Caudate nucleus (tissue), 63 donors: ENCODE measurements at places on chromosomes 4 and X.

DNA sequence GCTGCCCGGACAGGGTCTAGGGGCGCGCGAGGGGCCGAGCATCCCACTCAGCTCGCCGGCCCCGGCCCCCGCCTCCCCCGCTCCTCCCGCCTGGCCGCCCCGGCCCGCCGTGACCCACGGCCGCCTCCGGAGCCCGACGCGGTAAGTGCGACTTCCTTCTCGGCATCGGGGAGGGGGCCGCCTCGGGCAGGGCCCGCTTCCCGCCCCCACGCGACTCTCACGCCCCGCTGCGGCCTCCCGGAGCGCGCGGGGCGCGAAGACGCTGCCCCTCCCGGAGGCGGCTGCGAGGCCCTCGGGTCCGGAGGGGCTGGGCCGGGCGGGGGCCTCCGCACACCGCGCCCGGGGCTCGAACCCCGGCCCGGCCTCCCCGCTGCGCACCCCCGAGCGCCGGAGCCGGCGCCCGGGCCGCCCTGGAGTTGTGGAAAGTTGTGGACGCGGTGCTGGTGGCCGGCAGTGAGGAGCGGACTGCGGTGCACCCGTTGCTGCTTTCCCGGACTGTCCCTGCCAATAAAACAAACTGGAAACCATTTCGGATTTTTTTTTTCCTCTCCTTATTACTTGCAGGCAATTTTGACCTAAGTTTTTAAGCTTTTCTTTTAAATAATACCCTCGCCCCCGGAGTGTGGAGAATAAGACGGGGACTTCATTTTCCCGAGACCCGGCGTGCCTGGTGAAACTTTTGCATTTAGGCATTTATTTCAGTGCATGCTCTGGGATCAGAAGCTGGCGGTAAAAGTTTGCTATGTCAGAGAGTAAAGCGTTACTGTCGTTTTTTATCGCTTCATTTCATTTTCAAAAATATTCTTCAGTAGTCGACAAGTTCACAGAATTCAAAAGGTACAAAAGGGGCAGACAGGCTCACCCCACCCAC is 13.0 kb upstream of the TMEM156 start:
- no peak for DNase-seq

GRCh38 chr4:155552180-155552579 is 114.5 kb upstream of the GUCY1A1 start:
- no peak for DNase-seq

DNA sequence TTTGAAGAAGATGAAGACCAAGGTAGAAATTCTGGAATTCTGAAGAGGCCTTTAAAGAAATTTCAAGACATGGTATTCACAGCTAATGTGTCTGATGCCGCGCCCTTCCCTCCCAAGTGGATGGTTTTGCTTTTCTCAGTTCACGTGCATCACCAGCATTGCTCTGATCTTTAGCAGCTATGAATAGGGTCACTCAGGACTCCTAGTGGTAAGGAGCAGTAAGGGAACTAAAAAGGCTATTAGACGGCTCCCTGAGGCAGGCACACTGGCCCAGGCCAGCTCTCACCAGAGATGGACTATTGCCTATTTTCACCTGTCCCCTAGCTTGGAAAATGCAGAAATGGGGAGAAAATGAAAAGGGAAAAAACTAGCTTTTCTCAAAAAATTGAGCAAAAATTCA is 447.5 kb upstream of the RASGEF1B start:
- no peak for DNase-seq

DNA sequence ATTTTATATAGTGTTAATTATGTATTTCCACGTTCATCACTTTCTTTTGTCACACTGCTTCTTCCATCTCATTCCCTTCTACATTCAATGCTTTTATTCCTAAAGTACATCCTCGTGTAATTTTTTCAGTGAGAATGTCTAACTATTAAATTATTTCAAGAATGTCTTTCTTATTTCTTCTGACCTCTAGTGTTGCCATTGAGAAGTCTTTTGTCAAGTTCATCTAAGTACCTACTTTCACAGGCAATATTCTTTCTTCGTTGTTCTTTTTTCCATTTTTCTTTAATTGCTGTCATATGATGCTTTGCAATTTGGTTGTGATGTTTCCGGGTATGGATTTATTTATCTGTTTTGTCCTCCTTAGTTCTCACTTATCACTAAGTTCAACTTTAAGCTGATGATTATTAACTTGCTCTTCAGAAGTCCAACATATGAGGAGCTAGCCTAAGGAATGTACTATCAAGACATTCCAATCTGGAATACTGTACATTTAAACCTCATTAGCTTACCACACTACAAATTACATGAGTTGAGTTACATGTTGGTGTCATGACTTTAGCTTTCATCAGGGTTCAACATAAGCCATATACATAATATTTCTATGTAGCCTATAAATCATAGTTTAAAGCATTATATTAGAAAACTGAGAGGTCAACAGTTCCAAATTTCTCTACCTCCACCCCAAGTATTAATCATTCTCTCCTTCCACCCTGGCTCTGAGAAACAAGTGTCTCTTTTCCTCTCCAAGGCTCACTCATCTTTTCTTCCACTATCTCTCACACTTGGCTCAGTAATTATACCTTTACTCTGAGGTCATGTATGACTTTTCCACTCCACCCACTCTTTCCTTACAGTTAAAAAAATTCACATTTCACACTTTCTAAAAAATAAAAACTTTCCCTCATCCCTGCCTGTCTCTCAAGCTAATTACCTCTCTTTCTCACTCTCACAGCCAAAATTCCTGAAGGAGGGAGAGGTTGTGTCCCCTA is 81.5 kb downstream of the COX18 start:
- no peak for DNase-seq

- DNase-seq: no peak
Measured at GRCh38 chrX:13305108-13305507, 14.7 kb downstream of the ATXN3L start.

GRCh38 chr4:8724436-8725070 is 132.0 kb downstream of the CPZ start:
- DNase-seq: no peak

DNA sequence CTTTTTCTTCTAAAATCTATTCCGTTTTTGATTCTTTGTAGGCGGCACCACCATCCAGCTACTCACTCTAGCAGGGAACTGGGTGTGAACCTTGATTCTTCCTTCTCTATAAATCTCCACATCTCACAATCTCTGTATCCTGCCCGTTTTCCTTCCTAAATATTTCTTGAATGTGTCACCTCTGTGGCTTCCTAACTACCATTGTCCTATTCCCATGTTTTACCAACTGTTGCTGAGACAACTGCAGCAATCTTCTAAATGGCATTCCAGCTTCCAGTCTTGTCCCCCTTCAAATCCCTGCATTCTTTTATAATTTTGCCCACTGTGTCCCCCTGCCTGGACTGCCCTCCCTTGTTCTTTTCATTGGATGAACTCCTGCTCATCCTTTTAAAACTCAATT is 641.3 kb downstream of the RPA4 start:
- DNase-seq: no peak

DNA sequence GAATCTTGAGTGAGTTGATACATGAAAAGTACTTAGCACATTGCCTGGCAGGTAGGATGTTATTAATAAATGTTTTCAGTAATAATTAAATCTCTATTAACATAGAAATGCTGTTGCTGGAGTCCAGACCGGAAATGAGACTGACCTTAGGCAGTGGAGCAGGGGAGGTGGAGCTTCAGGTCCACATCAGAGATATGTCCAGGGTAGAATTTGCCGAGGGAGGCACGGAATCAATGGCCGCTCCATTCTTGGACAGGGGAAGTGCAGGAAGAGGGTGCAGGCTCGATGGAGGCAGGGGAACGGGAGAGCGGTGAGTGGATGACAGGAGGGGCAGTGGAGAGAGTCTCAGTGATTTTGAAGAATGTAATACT is 107.3 kb downstream of the GATB start:
- no peak for DNase-seq

DNA sequence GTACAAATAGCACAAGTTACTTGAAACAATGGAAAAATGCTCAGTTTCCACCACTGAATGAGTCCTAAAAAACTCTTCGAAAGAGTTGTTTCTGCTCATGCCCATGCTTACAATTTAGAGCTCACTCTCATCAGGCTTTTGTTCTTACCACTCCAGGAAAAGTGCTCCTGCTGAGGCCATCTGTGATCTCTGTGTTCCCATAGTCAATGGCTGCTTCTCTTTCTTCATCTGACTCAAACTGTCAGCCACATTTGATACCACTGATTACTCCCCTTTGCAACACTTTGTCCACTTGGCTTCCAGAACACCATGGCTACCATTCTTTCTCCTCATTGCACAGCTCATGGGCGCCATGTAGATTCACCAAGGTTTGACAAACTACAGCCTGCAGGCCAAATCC is 80.0 kb upstream of the SLC34A2 start:
- DNase-seq: no peak

- no peak for DNase-seq
Measured at GRCh38 chr4:73599182-73599581, 21.1 kb downstream of the RASSF6 start.

- peak; percentile 2 for DNase-seq
Measured at GRCh38 chrX:40010550-40011321, 87.0 kb downstream of the BCOR start.
